ENCODE measurements at places on chromosomes 4 and X.

DNA sequence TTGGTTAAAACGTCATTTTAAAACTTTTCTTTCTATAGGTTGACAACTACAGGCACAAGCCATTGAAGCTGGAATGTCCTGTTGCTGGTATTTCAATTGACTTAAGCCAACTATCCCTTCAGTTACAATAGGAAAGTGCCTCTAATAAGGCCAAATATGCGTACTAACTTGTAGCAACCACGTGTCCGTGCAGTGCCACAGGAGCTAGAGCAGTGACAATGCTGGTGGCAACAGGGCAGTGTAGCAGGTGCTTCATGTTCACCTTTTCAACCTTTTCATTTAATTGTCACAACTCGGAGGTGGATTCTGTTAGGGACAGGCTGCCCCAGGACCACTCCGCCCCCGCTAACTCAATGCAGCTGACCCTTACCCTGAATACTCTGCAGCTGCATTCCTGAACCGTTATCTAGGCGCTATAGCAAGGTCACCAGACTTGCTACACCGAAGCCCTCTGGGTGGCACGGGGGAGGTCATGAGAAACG is 37.7 kb downstream of the ERVMER34-1 start:
- DNase-seq = no peak
- peak overlapping the region; percentile 12 for H3K4me3 ChIP-seq
- peaks cover 16% of the 10 kb centered on the region for H3K36me3 ChIP-seq
- H3K27ac ChIP-seq = peak overlapping the region; percentile 85
- peaks cover 41% of the 10 kb centered on the region for H3K4me1 ChIP-seq

DNA sequence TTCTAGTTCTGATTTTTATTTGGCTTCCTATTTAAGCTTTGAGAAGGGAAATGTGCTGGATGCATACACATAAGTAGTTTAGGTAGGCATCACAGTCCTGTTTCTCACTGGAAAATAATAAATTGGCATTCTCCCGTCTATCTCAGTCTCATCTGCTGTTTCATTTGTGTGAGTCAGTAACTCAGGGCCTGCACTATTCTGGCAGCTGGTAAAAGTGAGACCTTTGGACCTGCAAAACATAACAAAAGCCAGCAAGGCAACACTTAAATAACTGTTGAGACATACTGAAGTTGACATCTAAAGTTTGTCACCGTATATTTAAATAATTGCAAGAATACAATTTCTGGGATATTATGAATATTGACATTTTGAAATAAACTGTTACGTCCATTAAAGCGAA is 8.6 kb upstream of the UBQLN2 start:
- H3K4me3 ChIP-seq = no peak overlapping the region
- H3K27me3 ChIP-seq = no peaks in the 10 kb centered on the region
- no peaks in the 10 kb centered on the region for H3K4me1 ChIP-seq
- no peak overlapping the region for H3K27ac ChIP-seq
- H3K36me3 ChIP-seq = no peaks in the 10 kb centered on the region
- no peak for DNase-seq

GRCh38 chr4:99857307-99857706 is 36.9 kb downstream of the LAMTOR3 start:
- H3K27ac ChIP-seq = no peak overlapping the region
- H3K36me3 ChIP-seq = no peaks in the 10 kb centered on the region
- H3K4me3 ChIP-seq = no peak overlapping the region

DNA sequence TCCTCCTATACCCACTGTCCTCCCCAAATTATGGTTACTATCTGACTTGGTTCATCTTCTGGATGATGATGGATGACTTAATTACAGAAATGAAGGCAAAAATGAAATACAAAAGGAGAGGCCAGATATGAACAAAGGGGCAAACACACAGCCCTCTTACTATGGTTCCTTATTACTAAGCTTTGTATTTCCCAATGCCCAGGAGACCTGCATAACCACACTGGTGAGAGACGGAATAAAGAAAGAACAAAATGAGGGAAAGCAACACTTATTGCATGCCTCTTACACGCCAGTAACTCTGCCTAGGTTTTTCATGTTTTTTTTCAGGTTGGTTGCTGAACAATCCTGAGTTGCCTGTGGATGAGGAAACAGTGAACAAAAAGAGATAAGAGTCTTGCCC is 120.5 kb downstream of the SLC10A7 start:
- H3K27ac ChIP-seq = no peak overlapping the region
- no peaks in the 10 kb centered on the region for H3K27me3 ChIP-seq
- no peaks in the 10 kb centered on the region for H3K4me1 ChIP-seq
- no peaks in the 10 kb centered on the region for H3K36me3 ChIP-seq

GRCh38 chrX:13380211-13380610 is 60.4 kb upstream of the ATXN3L start:
- no peak for DNase-seq
- H3K27ac ChIP-seq = no peak overlapping the region
- H3K27me3 ChIP-seq = no peaks in the 10 kb centered on the region
- no peaks in the 10 kb centered on the region for H3K4me1 ChIP-seq
- no peak overlapping the region for H3K4me3 ChIP-seq
- H3K36me3 ChIP-seq = no peaks in the 10 kb centered on the region

- no peak for DNase-seq
- H3K27ac ChIP-seq = no peak overlapping the region
- H3K4me1 ChIP-seq = peaks cover 13% of the 10 kb centered on the region
- H3K36me3 ChIP-seq = peaks cover 20% of the 10 kb centered on the region
- no peak overlapping the region for H3K4me3 ChIP-seq
Observed at GRCh38 chr4:763191-763810, 57.7 kb downstream of the PCGF3 start.

GRCh38 chr4:128835498-128836222 is 26.2 kb downstream of the JADE1 start:
- no peak overlapping the region for H3K4me3 ChIP-seq
- no peak overlapping the region for H3K27ac ChIP-seq
- peaks cover 6% of the 10 kb centered on the region for H3K36me3 ChIP-seq
- DNase-seq = no peak
- no peaks in the 10 kb centered on the region for H3K27me3 ChIP-seq

GRCh38 chrX:10022580-10023245 is 55.6 kb downstream of the CLDN34 start:
- no peak overlapping the region for H3K27ac ChIP-seq
- no peaks in the 10 kb centered on the region for H3K4me1 ChIP-seq

DNA sequence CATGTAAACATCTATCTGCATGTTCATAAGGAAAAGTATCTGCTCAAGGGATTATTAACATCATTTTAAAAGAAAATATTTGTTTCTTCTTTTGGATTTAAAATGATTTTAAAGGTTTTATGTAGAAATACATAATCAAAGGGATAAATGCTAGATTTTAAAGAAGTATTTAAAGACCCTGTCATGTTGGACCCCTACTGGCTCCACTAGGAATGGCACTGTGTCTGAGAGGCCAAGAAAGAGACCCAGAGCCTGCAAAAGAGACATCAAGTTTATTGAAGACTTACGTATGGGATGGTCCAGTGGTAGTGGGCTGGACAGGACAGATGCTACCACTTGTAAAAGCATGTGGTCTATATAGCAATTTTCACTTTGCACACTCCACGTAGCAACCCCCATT is 78.7 kb upstream of the PCDH18 start:
- H3K4me1 ChIP-seq = no peaks in the 10 kb centered on the region
- H3K27ac ChIP-seq = no peak overlapping the region
- no peaks in the 10 kb centered on the region for H3K27me3 ChIP-seq
- no peak for DNase-seq
- H3K4me3 ChIP-seq = no peak overlapping the region

DNA sequence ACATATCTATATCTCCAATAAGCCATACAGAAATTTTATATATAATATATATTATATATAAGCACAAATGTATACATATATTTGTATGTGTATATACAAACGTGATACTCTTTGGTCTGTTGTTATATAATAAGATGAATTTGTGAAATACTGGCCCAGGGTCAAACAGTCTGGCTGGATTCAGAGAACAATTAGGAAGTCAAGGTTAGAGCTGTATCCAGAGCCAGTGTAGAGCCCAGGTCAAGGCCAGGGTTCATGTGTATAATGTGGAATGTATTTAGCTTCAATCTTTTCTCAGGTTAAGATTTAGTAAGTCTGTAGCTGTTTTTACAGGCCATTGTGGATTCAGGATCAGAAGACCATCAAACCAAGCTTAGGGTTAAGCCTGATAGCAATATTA is 3.8 kb upstream of the ENOX2 start:
- no peak overlapping the region for H3K27ac ChIP-seq
- H3K4me3 ChIP-seq = no peak overlapping the region
- no peaks in the 10 kb centered on the region for H3K27me3 ChIP-seq
- H3K36me3 ChIP-seq = no peaks in the 10 kb centered on the region

GRCh38 chr4:24192018-24192641 is 302.3 kb upstream of the PPARGC1A start:
- H3K27ac ChIP-seq = no peak overlapping the region
- no peak for DNase-seq
- no peak overlapping the region for H3K4me3 ChIP-seq

GRCh38 chr4:21544415-21544814 is 404.2 kb downstream of the KCNIP4 start:
- H3K27ac ChIP-seq = no peak overlapping the region
- no peaks in the 10 kb centered on the region for H3K27me3 ChIP-seq
- no peak for DNase-seq
- no peak overlapping the region for H3K4me3 ChIP-seq

DNA sequence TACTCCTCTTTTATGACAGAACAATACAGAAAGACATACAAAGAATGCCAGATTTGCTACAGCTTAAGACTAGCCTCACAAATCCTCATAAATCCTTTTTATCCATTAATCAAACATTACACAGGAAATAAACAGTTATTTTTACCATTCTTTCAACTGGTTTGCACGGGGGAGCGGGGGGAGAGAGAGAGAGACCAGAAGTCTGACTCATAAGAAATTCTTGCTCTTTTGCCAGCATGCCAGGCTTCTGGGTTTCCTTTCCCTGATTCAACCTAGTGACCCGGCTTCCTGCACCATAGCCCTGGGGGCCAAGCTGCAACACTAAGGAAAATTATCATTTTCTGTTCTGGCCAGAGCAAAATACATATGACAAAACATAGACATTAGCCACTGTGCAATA is 6.8 kb upstream of the RRAGB start:
- H3K36me3 ChIP-seq = no peaks in the 10 kb centered on the region
- H3K4me1 ChIP-seq = no peaks in the 10 kb centered on the region
- no peak overlapping the region for H3K4me3 ChIP-seq
- H3K27me3 ChIP-seq = no peaks in the 10 kb centered on the region

DNA sequence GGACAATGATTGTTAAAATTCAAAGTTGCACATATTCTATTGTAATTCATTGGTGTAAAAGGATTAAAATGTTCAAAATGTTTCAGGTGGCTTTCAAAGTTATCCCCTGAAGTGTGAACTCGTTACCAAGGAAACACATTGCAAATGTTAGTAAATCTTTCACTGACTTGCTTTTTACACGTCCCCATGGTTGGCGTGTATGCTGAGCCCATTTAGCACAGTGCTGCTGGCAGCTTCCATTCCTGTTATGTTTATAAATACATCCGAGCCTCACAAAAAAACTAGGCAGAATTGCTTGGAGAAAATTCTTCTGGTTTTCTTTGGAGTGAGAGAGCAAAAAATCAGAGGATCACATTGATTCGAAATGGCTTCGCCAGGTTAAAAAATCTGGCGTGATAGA is 105.9 kb upstream of the HPGD start:
- H3K4me3 ChIP-seq = no peak overlapping the region
- no peaks in the 10 kb centered on the region for H3K27me3 ChIP-seq
- DNase-seq = no peak
- H3K36me3 ChIP-seq = no peaks in the 10 kb centered on the region
- no peak overlapping the region for H3K27ac ChIP-seq

DNA sequence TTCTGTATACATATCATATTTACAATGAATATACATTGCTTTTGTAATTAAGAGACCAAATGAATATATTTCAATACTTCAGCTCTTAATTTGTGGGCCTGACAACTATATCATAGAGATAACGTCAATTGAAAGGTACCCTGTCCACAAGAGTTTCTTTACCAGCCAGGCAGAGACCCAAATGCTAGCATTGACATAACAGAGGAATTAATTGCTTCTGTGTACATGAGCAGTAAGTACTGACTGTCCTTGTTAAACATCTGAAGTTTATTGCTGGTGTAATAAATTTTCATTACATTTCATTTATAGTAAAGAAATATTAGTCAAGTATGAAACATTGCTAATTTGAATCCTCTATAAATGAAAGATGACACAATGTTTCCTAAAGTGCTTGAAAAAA is 910.8 kb downstream of the CCSER1 start:
- no peaks in the 10 kb centered on the region for H3K27me3 ChIP-seq
- H3K4me3 ChIP-seq = no peak overlapping the region
- no peaks in the 10 kb centered on the region for H3K4me1 ChIP-seq
- no peak for DNase-seq
- no peak overlapping the region for H3K27ac ChIP-seq

GRCh38 chrX:13845721-13846378 is 29.0 kb upstream of the GPM6B start:
- H3K4me3 ChIP-seq = no peak overlapping the region
- H3K4me1 ChIP-seq = no peaks in the 10 kb centered on the region
- no peak overlapping the region for H3K27ac ChIP-seq
- no peaks in the 10 kb centered on the region for H3K27me3 ChIP-seq
- DNase-seq = no peak

DNA sequence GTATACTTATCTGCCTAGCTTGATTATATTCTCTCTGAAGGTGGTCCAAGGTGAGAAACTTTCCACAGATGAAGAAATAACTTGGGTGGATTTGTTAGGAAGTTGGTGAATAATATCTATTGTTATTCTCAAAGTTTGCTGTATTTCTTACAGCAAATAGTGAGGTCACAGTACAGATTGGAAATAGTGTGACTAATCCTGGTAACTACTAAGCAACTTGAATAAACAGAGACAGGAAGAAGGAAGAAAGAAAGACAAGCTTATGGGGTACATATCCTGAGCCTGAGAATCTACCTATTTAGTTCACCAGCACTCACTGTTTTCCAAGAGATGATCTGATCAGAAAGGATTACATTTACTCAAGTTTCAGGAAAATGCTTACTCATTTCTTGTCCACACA is 1416.1 kb downstream of the RPA4 start:
- H3K36me3 ChIP-seq = no peaks in the 10 kb centered on the region
- DNase-seq = no peak
- H3K4me1 ChIP-seq = no peaks in the 10 kb centered on the region
- no peak overlapping the region for H3K27ac ChIP-seq
- H3K4me3 ChIP-seq = no peak overlapping the region
- H3K27me3 ChIP-seq = no peaks in the 10 kb centered on the region

DNA sequence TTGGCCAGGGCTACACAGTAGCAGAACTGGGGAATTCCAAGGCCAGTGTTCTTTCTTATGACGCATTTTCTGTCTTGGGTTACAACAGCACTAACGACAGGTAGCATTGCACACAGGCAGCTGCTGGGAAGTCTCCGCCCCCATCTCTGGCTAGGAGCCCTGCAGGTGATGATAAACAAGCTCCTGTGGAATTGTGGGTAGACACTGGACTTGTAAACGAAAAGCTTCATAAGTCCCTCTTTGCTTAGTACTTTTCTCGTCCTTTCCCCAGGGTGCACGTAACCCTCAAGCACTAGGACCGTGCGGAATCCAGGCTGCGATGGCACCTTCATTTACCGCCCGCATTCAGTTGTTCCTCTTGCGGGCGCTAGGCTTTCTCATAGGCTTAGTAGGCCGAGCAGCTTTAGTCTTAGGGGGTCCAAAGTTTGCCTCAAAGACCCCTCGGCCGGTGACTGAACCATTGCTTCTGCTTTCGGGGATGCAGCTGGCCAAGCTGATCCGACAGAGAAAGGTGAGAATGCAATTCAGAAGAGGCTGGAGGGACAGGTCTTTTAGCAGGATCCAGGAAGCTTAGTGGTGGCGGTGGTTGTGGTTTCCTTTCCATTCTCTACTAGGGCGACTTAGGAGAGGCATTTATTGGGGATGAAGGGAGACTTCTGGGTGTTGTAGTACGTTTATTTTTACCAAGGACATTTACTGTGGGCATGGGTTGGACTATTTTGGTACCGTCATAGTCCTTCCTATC is at the start of gene FAAH2:
Gene FAAH2 (plus strand): TSS at position 200 of the 745 bp plus-strand sequence. CDS start 120 bp downstream, at position 320.
- peaks cover 48% of the 10 kb centered on the region for H3K4me1 ChIP-seq
- H3K27ac ChIP-seq = peak within 1 kb of the TSS; percentile 82
- DNase-seq = peak; percentile 63

Measured in CD4-positive, alpha-beta memory T cell (primary cell).